CD4-positive, alpha-beta T cell treated with Interleukin-2 at 100 ng/mL for 4 hours (primary cell): ENCODE measurements at places on chromosomes 7 and 10.
A peak's percentile ranks its signal among the peaks of the same experiment; 100 is the strongest.

GRCh38 chr10:132247943-132248342, 59.8 kb downstream of the STK32C start:
- DNase-seq = no peak

GRCh38 chr7:99790407-99790806, 6.4 kb upstream of the CYP3A4 start:
- no peak for DNase-seq

DNA sequence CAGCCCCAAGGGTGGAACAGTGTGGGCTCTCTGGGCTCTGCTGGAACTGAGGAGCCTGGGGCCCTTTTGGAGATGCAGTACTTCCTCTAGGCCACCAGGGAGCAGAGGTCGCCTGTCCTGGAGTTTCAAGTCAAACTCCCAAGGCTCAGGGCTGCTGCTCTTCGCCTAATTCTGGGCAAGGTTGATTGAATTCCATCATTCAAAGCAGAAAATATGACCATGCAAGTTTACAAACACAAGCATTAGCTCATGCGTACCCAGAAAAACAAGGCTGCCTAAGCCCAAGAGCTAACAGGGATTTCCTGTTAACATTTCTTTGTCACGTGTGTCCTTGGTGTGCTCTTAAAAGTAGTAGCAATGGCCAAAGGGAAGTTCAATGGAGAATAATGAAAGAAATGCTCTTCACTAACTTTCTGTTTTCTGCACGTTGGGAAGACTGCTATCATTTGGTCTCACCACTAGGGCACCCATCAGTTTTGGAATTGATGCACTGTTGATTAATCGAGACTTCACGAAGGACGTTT, 20.1 kb downstream of the LDB3 start:
- peak; percentile 62 for DNase-seq

- no peak for DNase-seq
These were observed 143.2 kb downstream of the SH3PXD2A start for GRCh38 chr10:103712146-103712545.

- DNase-seq = no peak
These were observed 11.6 kb downstream of the CHAT start for GRCh38 chr10:49625411-49625810.

GRCh38 chr7:98312201-98312600, 30.7 kb downstream of the BRI3 start:
- DNase-seq = no peak

GRCh38 chr10:99290306-99290705, 38.9 kb upstream of the CNNM1 start:
- DNase-seq = no peak

GRCh38 chr7:36667007-36667745, 57.1 kb downstream of the AOAH start:
- no peak for DNase-seq

- DNase-seq = no peak
These were observed 4.7 kb upstream of the HIP1 start for GRCh38 chr7:75743455-75743859.

- DNase-seq = no peak
These were observed 8.2 kb downstream of the EMX2 start for GRCh38 chr10:117550599-117551329.

GRCh38 chr7:121385056-121385799, 10.9 kb downstream of the FAM3C start:
- no peak for DNase-seq

DNA sequence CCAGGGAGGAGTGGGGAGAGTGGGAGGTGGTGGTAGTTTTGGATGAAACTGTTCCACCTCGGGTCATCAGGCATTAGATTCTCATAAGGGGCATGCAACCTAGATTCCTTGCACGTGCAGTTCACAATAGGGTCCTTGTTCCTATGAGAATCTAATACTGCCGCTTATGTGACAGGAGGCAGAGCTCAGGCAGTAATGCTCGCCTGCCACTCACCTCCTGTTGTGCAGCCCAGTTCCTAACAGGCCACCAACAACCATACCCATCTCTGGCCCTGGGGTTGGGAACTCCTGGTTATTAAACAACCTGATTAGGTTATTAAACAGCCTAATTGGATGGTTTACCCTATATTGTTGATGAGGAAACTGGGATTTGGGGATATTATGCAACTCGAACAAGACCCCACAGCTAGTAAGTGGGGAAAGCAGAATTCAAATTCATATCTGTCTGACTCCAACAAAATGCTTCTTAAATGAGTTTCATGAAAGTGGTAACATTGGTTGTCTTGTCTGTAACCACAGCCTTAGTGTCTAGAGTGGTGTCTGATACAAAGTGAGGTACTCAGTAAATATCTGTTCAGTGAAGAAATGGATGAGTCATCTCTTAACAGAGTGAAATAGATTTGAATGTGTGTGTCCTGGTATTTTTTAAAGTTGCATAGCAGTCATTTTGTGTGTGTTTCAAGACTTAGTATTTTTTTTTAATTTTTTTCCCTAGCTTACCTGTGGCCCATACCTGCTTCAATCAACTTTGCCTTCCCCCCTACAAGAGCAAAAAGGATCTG, 101.6 kb downstream of the HECTD2 start:
- no peak for DNase-seq

- no peak for DNase-seq
These were observed at the start of gene STEAP4 for GRCh38 chr7:88306590-88307048. Gene STEAP4, minus strand, starts transcription at chr7:88306894. Its CDS starts 22,625 bp downstream, at chr7:88284269.

DNA sequence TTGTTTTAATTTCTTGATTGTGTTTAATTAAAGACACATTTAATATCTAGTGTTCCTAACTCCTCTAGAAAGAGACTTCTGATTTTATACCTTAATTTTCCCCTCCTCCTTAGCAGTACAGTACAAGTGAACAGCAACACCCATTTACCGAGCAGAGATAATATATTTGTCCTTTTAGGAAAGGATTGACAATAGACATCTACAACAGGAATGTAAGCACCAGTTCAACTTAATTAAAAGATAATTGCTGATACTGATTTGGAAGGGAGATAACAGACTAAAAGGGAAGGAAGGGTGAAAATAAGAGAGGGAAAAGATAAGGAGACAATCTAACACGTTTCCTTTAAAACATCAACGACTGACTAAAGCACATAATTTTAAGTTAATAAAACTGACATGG, 119.3 kb downstream of the SRPK2 start:
- DNase-seq = no peak

DNA sequence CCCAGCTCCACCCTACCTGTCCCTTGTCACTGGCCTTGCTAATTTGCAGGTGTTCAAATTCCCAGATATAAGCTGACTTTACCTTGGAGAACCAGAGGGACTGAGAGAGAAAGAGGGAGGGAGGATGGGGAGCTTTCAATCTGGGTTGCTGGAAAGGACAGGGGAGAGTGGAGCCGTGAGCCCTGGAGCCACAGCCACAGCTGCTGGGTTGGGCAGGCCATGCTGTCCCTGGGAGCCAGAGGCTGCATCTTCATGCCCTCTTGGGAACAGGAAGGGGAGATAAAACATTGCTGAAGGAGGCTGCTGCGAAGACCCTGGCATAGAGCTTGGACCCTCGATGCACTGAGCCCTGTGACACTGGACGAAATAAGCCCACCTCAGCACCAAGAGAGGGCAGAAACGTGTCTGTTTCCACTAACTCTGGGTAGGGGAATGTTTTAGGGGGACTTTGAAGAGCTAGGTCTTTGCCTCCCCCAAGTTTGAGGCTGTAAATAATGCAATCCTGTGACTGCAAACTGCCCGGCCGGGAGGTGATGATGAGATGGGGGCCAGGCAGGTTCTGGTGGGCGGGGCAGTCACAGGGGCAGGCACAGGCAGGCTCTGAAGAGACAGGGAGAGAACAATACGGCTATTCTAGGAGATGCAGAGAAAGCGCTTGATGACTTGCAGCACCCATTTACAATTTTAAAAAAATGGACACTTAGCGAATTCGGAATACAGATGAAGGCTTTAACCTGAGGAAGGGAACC, 5.8 kb upstream of the JAKMIP3 start:
- no peak for DNase-seq

- no peak for DNase-seq
These were observed 71.3 kb downstream of the CHST15 start for GRCh38 chr10:124022066-124022465.

DNA sequence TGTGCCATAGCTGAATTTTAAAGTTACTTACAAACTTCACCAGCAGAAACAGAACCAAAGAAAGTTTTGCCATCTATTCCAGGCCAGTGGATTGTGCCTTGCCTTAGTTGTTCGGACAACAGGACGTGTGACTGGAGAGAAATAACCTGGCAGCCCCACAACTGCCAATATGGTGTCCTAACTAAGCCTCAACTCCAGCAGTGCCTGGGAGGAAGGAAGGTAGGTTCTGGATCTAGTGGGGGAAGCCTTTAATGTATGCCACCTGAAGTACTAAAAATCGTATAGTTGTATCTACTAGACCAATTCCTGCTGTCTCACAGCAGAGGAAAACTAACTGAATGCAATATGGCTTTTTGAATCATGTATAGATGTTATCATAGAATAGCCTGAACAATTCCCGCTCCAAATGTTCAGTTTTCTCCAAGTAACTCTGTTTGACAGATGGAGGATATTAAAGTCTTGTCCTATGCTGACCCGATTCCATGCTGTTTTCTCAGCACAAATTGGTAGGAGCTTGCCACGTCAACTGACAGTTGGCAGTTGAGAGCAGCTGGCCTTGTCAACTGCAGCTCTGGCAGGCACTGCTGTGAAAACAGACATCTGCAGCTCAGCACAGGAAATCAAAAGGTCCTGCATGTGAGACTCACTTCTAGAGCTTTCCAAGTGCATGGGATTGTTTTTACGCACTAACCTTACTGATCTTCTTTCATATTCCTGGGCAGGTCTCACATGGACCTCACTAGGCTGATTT, 84.5 kb upstream of the WNT16 start:
- no peak for DNase-seq

DNA sequence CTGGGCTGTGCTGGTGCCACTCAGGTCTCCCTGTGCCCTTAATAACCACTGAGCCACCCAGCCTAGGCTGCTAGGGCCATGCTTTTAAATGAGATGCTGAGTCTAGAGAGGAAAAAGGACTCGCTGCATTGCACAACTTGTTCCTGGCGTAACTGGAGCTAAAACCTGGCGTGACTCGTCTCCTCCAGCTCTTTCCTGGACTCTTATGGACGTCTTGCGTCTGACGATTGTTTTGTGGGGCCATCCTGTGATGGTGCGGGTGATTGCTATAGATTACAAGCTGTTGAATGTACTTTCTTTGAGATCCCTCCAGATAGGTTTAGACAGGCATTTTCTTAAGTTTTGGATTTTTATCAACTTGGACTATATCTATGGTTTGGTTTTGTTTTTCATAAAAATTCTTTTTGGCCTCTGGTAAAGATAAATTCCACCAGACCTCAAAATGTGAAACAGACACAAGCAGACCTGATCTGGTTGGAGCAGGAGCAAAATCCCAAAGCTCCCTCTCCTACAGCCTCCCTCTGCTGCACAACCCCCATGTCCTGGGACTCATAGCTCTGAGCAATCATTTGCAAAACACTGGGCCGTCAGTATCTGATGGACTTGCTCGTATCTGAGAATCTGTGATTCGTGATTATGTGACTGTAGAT, 230.3 kb downstream of the ARHGAP12 start:
- DNase-seq = no peak

- no peak for DNase-seq
These were observed 359.8 kb upstream of the MTPN start for GRCh38 chr7:136336932-136337331.

DNA sequence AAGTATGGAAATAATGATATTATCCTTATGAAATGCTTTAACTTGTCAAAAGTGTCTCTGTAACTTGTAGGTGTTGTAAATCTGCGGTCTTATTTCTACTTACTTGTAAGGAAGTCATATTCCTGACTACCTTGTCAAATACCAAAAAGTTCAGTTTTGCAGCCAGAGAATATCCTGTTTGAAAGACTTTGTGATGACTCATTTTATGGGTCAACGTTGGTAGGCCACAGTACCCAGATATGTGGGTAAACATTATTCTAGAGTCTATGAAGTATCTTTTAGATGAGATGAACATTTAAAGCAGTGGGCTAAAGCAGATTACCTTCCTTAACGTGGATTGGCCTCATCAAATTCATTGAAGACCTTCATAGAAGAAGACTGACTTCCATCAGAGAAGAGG, 195.3 kb downstream of the PPP1R9A start:
- DNase-seq = no peak

GRCh38 chr10:132926777-132927650, 15.4 kb downstream of the CFAP46 start:
- no peak for DNase-seq

DNA sequence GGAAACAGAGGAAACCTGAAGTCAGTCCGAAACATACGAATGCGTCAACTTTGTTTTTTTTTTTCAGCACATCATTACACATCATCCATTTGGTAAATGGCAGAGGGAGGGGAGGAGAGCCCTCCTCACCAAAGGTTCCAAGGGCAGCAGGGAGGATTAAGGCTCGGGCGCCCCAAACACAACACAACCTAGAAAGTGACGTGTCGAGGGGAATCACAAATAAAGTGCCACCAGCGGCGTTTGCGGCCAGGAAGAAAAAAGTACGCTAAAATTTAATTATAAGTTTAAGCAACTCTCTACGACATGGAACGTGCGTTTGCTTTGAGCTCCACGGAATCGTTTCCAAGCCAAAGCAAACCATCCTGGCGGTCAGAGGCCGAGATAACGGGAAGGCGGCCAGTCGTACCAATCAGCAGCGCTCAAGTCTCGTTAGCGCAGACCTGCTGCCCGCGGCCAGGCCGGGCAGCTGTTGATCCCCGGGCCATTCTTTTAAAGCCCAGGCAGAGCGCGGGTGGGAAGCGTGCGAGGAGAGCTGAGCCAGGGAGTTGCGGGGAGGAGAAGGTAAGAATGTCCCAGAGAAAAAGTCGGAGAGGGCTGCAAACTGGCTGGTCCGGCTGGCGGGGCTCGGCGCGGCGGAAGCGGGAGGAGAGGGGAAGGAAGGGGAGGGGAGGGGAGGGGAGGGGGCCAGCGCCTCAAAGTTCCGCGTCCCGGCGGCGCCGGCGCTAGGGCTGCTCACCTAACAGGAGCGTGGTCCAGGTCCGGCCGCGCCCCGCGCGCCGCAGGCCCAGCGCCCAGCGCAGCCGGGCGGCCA, 719 bp downstream of the DPY19L1 start:
- DNase-seq = peak; percentile 47

- no peak for DNase-seq
These were observed 313.2 kb upstream of the KCND2 start for GRCh38 chr7:119959811-119960210.

DNA sequence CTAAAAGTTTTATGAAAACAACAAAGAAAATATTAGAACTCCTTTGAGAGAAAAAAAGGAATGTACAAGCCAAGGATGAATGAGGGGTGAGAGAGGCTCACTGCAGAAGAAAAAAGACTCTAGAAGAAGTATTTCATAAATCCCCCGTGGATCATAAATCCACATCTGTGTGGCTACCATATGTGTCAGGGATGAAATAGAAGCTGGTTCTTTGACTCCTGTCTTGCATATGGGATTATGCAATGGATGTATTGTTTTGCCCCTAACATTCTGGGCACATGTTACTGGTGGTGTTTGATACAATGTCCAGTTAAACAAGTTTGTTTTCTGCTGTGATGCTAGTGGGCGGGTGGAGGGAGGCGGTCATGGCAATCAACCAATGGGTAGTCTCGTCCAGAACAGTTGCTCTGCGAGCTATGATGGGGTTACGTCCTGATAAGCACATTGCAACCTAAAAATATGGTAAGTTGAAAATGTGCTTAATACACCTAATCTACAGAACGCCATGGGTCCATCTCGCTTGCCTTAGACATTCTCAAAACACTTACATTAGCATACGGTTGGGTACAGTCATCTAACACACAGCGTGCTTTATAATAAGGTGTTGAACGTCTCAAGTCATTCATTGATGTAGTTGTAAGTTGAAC, 34.1 kb upstream of the PITRM1 start:
- DNase-seq = no peak
